Left lung (tissue), 14 donors: ENCODE measurements at places on chromosomes 1 and 21. TPM values are rescaled to one million over a fixed set of nuclear protein-coding genes. Genes with fewer than 3 reads are reported as not detected.

The BARHL2 gene
- not detected for total RNA-seq

GRCh38 chr1:203026031-203026665 lies at the start of gene PPFIA4:
TSS of gene PPFIA4 (plus strand) at chr1:203026491. CDS start at chr1:203039009, 12,518 bp downstream.
- H3K27me3 ChIP-seq, result peaks cover 4% of the 10 kb centered on the region
- DNase-seq, result peak; percentile 97

DNA sequence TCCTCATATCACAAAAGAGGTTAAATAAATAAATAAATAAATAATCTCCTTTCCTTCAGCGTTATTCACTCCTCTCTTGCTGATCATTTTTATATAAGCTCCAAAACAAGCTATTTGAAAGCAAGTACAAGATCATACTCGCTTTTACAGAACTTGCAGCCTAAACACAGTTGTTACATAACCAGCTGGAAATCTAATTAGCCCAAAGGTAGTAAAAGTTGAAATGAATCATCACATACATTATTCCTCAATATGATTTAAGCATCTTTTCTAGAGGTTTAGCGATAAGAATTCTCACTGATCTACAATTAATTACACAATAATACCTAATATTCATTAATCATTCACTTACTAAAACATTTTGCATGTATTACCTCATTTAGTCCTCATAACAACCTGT lies 160.2 kb downstream of the COP1 start:
- DNase-seq, result no peak
- H3K4me1 ChIP-seq, result no peaks in the 10 kb centered on the region
- no peaks in the 10 kb centered on the region for H3K27me3 ChIP-seq
- no peak overlapping the region for H3K4me3 ChIP-seq

DNA sequence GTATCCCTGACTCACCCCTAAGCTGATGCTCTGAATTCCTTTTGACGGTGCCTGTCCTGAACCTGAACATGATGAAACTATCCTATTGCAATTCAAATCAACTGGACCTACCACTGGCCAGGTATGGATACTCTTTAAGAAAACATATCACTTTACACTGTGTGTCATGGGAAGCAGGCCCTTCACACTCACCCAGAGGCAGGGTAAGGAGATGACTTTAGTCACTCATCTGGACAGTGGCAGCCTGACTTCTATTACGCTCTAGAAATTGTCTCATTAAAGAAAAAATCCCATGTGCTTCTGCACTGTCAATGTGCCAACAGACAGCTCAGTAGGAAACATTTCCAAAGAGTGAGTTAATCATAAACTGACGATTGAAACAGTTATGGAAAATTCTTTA lies 94.3 kb downstream of the VAV3 start:
- H3K4me3 ChIP-seq, result no peak overlapping the region
- no peaks in the 10 kb centered on the region for H3K27me3 ChIP-seq
- H3K27ac ChIP-seq, result no peak overlapping the region
- no peak for DNase-seq

The C1orf141 gene
- 0.45 TPM for total RNA-seq

DNA sequence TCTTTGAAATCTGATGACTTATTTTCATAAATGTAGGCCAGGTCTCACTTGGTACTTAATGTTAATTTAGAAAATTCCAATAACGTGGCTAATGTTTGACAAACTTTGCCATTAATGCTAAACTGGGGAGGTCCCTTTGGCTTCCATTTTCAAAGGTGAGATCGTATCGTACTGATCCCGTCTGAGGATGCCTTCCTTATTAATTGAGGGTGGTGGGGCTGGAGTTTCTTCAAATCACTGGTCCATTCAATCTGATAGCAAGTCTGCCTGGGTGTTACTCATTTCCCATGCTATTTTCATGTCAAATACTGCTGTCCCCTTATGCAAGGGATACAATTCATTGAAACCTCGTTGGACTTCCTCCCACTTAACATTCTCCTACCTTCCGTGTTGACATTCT lies 327.1 kb downstream of the DISC1 start:
- DNase-seq, result no peak
- no peaks in the 10 kb centered on the region for H3K4me1 ChIP-seq
- H3K27me3 ChIP-seq, result no peaks in the 10 kb centered on the region
- no peak overlapping the region for H3K27ac ChIP-seq

The MATN1 gene
- 0.08 TPM for total RNA-seq
